ENCODE measurements at places on chromosomes 12 and 14.

DNA sequence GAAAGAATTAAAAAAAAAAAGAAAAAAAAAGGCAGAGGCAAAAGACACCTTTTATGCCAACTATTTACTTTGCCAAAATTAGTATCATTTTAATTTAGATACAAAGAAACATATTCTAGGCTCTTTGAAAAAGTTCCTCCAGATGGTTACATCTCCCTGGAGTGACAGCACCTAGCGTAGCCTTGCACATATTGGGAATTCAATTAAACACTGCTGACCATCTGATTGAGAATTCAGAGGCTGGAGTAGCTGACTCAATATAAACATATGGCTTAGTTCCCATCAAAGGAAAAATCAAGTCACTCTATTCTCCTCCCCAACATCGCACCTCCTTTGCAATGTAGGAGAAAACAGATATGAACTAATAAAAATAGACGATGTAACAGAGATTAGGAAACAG, 36.4 kb downstream of the ANKS1B start:
- DNase-seq, result no peak

DNA sequence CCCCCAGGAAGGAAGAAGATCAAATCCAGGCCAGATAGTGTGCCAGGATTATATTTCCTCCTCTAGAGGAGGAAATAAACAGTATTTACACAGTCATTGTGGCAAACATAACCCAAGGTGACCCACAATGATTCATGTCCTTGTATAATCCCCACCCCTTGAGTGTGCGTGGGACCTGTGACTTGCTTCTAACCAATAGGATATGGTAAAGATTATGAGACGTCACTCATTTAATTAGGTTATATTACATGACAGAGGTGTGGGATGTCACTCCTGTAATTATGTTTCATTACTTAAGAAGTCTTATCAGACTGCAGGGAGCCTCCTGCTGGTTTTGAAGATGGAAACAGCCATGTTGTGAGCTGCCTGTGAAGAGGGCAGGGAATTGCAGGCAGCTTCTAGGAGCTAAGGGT, 12.2 kb upstream of the CATSPERB start:
- DNase-seq, result no peak

- no peak for DNase-seq
Measured at GRCh38 chr12:92384571-92384970, 238.9 kb upstream of the BTG1 start.

DNA sequence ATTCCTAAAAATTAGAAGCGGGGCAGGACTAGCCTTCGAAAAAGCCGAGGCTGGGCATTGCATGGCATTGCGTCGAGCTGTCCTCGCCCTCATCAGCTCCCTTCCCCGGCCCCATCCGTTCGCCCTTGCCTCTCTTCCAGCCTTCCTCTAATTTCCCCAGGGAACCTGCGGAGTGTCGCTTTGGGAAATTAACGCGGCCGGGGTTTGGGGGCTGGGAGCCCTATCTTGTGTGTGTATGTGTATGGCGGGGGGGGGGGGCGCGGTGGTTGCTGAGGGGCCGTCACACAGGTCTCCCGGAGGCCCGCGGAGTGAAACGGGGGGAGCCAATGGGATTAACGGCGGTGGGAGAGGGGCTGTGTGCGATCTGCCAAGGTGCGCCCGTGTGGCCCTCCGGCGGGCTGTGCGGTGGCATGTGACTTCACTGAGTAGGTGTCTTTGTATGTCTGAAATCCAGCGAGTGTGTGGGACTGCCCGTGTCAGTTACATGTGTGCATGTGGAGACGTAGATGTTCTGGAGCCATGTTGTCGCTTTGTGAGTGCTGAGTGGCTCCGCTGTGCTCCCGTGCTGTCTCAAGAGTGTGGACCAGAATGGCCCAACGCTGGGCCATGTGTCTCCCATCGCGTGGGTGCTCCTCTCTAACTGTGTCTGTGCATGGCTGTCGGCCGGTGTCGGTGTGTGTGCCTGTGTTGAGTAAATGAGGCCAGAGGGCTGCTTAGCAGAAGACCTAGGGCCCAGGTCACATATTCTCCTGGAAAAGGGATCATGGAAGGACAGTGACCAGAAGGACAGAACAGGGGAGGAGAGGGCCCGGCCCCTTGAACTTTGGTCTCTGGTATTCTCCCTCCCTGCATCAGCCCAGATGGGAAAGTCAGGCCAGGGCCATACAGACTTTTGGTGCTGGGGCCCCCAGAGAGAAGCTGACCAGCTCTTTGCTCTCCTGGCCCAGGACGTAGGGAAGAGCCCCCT, 1.5 kb downstream of the PTMS start:
- no peak for DNase-seq

GRCh38 chr12:2118481-2119255, 65.9 kb downstream of the CACNA1C start:
- no peak for DNase-seq

DNA sequence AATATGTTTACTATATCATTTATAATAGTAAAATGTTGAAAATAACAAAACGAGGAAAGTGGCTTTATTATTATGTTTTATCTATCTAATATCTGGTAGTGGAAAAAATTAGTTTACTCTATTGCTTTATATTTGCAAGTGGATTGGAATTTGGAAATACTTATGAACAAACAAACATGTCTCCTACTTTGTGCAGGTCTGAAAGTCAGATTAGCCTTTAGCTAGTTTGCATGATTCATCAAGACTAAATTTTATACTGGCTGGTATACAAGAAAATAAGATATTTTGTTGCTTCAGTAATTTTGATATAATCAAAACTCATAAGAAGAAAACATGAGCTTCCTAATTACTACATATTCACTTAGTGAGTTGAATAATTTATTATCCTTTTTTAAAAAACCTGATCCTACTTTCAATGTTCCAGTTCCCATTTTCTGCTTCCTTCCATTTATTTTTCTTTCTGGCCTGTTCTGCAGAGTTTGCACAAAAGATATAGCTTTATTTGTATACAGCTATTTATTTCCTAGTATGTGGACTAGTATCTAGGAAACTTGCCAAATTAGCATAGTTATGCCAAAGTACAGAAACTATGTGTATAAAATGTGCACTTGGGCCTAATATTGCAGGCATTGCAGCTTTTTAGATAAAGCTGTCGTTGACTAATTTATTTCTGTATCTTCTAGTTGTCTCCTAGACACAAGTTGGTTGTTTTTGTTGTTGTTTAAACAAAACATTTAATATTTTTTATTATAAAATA, 122.0 kb downstream of the AKAP6 start:
- no peak for DNase-seq

GRCh38 chr14:39432619-39433451, 602 bp upstream of the FBXO33 start:
- peak; percentile 74 for DNase-seq

DNA sequence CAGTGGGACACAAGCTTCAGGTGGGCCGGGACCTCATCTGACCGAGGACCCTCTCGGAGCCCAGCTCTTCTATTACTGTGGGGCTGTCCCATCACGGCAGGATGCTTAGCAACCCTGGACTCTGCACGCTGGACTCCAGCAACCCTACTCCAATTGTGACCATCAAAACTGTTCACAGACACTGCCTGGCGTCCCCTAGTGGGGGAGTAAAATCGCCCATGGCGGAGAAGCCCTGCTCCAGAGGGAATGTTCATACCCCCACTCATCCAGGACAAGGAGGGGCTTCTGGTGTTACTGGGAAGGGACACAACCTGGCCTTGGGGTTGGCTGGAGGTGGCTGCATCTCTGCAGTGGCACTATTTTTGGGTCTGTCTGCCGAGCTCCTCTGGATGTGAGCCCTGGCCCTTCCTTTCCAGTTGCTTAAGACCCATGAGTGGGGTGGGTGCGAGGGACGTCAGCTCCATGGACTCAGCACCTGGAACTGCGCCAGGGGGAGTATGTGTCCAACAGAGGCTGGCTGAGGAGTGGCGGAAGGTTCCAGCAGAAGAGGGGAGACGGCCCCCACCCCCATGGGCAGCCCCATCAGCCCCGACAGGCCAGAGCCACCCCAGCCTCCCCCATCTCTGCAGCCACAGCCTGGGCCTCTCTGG, 103.8 kb downstream of the RFLNA start:
- no peak for DNase-seq

- DNase-seq, result no peak
Measured at GRCh38 chr12:91274916-91275315, 92.3 kb upstream of the DCN start.

GRCh38 chr12:18888047-18888446, 150.1 kb downstream of the CAPZA3 start:
- DNase-seq, result no peak

DNA sequence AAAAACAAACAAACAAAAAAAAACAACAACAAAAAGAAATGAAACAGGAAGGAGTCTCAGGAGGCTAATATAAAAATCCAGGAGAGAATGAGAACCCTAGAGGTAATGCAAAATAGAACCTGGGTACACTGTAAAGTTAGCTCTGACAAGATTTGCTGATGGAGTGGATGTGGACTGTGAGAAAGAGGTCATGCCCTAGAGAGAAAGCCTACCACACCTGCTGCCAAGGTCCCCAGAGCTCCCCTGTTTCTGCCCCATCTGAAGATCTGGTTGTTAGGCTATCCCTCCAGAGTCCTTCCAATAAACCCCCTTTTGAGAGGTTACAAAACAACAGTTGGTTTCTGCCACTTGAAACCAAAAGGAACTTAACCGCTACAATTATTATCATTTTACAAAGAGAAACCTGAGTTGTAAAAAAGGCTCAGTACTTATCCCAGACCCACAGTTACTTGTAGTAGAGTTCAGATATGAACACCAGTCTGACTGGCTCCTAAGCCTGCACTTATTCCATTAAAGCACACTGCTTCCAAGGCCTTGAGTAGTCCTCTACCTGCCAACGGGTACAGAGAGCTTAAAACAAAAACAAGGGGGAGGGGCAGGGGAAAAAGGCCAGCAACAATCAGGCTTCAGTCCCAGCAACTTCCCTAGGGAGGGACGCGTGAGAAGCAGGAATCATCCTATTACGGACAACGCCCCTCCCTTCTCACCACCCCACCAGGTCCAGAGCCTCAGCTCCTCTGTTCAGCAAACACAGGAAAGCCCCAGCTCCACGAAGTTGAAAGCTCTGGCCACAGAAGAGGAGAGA, 27.7 kb downstream of the PPP1R13B start:
- DNase-seq, result no peak

DNA sequence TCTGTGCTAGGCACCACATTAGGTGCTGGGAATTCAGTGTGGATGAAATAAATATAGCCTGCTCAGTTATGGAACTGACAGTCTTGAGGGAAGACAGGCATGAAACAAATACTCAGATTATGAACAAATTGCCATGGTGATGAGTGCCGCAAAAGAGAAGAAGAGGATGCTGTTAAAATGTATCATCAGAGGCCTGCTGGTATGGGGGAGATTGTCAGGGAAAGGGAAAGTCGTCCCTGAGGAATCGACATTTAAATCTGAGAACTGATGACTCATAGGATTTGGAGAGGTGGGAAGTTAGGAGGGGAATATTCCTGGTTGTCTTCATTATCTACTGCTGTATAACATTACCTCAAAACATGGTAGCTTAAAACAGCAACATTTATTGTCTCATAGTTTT, 42.0 kb downstream of the PPP1R36 start:
- DNase-seq, result no peak

GRCh38 chr12:25421651-25422167, 131.4 kb downstream of the LMNTD1 start:
- no peak for DNase-seq

GRCh38 chr14:78196323-78196722, 26.1 kb downstream of the NRXN3 start:
- DNase-seq, result no peak

DNA sequence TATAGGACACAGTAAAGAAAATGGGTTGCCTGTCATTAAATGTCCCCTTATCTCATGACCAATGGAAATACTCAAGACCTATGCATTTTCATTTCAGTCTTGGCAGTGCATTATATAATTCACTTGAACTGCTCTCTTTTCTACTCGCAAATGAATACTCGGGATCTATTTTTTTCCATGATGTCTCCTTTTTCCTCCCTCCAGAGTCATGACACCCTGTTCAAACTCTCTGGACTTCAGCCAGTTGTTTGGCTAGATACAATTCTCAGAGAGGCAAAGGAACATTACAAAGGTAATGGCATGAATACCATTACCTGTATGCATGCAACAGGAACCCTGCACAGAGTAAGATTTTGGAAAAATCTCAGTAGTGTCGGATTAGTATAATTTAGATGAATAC, 130.9 kb downstream of the GPR135 start:
- DNase-seq, result no peak

- DNase-seq, result peak; percentile 62
Measured at GRCh38 chr14:93112891-93113677, 2.6 kb downstream of the ITPK1 start.

- DNase-seq, result no peak
Measured at GRCh38 chr12:93242154-93242972, 135.4 kb upstream of the NUDT4 start.

DNA sequence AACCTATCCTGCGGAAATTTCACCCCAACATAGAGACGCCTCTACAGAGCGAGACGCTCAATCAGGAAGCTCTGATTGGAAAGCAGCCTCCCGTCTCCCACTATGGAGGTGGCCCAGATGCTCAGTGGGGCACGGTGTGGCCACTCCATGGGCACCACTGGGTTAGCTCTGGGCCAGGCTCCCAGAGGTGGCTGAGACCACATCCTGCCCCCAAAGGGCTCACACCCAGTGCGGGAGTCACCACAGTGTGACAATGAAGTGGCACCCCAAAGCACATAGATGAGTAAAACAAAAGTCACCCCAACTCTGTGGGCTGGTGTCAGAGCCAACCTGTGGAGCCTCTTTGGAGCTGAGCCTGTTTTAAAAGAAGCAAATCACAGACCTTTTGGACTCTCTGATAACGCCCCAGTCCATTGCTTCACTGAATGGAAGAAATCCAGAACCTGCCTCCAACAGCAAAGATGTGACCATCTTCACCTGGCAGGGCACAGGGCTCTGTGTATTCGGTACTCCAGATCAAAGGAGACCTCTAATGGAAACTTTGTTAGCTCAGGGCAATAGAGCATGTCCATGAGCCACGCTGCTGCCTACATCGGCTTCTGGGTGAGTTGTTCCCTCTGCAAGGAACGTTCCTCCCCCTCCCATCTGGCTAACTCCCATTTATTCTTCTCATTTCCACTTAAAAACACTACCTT, 19.6 kb downstream of the CLMN start:
- no peak for DNase-seq

DNA sequence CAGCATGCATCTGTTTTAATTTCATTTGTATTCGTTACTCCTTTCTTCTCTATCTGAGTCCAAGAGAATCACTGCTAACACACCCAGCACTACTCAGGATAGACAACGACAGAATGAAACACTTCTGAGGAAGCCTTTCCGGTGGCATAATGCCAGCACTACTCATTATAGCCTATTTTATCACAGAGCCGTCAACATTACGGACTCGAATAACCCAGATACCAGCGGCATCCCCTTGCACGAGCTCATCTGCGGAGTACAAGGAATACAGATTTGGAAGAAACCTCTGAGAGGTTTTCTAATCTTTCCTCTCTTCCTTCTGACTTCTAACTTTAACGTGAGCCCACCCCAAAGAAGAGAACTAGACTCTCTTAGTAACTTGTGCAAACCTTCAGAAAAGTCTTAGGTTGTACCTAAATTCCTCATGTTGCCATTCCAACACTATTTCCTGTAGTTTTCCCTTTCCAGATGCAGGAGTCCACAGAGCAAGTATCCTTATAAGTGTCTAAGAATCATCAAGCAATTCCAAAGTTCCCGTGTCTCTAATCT, 248.1 kb downstream of the APAF1 start:
- DNase-seq, result no peak

GRCh38 chr12:6925540-6926279, 2.0 kb upstream of the ATN1 start:
- no peak for DNase-seq

GRCh38 chr12:122819209-122819785, 16.0 kb upstream of the HIP1R start:
- DNase-seq, result no peak

GRCh38 chr12:124311292-124312109, 16.6 kb downstream of the RFLNA start:
- no peak for DNase-seq

- no peak for DNase-seq
Measured at GRCh38 chr12:5138845-5139244, 95.2 kb downstream of the KCNA5 start.

Measured in T-helper 17 cell (primary cell).